ENCODE measurements at places on chromosomes 16 and 17.

GRCh38 chr17:66941249-66941648 lies 23.3 kb upstream of the CACNG4 start:
- no peak for DNase-seq

DNA sequence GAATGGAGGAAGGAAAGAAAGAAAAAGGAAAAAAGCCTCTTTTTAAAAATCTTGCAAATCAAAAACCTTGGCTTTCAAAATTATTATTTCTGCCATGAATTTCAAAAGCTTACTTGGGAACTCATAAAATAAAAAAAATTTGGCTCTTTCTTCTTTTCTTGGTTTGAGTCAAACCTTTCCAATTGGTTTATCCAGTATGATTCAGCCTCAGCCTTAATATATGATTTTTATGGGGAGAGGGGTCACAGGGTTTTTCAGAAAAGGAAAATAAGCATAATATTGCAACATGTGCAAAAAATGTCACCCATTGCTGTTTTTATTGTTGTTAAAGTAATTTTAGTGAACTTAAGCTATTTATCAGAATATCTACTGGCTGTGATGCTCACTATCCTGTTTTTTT lies 31.2 kb upstream of the HAPSTR1 start:
- no peak for DNase-seq

GRCh38 chr17:55677446-55677845 lies 45.2 kb downstream of the TMEM100 start:
- DNase-seq = no peak

GRCh38 chr17:55582897-55583296 lies 71.6 kb upstream of the SMIM36 start:
- DNase-seq = no peak

GRCh38 chr16:14509055-14509454 lies 121.0 kb downstream of the PARN start:
- DNase-seq = no peak

- no peak for DNase-seq
Measured at GRCh38 chr17:47762728-47763127, 29.7 kb downstream of the TBX21 start.

DNA sequence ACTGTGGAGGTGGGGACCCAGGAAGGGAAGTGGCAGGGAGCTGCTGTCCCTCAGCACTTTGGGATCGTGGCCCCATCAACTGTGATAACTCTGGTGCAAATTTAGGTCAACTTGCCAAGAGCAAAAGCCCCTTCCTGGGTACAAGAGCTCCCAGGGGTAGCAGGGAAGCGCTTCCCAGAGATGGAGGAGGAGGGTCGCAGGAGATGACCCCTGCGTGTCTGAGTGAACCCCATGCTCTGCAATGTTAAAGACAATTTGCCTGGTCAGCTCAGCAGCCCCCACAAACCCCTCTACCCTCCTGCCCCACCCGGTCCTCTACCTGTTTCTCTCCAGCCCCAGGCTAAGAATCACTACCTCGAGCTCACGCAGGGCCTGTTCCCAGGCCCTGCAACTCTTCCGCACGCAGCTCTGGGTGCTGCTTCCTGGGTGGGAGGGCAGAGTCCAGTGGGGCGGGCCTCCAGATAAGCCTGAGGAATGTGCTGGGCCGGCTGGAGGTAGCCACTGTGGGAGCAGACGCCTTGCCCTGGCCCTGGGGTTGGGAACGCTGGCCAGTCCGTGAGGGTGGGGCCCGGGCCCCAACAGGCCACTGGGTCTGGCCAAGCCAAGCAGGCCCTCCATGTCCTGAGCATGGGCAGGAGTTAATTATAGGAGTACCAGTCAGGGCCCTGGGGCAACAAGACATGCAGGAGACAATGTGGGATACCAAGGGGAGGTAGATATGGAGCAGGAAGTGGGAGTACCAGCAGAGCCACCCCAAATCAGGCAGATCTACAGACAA lies 6.1 kb downstream of the DOK4 start:
- DNase-seq = no peak

GRCh38 chr16:79623824-79624223 lies 23.3 kb upstream of the MAF start:
- DNase-seq = no peak

DNA sequence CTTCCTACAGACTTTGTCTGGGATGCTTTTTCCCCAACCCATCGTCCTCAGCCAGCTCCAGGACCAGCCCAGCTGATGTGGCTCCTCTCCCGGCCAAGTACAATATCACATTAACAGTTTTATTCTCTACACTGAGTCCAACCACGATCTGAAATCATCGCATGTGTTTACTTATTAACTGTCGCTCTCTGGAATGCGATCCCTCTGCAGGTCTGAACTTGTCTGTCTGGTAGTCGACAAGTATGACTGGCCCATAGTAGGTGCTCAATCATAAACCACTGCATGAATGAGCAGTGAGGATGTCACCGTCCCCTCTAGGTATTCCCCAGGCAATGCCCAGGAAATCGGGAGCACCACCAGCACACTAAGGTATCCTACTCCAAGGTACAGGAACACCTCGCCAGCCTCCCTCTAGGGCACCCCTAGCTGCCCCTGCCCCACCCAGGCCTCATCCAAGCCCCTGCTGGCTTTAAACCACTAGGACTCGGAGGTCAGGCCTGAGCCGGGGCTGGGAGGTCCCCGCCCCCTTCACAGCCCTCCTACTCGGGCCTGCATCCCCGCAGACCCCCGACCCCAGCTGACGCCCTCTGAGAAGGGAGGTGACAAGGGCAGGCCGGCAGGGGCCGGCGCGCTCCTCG lies 27.7 kb downstream of the RTN4RL1 start:
- no peak for DNase-seq

DNA sequence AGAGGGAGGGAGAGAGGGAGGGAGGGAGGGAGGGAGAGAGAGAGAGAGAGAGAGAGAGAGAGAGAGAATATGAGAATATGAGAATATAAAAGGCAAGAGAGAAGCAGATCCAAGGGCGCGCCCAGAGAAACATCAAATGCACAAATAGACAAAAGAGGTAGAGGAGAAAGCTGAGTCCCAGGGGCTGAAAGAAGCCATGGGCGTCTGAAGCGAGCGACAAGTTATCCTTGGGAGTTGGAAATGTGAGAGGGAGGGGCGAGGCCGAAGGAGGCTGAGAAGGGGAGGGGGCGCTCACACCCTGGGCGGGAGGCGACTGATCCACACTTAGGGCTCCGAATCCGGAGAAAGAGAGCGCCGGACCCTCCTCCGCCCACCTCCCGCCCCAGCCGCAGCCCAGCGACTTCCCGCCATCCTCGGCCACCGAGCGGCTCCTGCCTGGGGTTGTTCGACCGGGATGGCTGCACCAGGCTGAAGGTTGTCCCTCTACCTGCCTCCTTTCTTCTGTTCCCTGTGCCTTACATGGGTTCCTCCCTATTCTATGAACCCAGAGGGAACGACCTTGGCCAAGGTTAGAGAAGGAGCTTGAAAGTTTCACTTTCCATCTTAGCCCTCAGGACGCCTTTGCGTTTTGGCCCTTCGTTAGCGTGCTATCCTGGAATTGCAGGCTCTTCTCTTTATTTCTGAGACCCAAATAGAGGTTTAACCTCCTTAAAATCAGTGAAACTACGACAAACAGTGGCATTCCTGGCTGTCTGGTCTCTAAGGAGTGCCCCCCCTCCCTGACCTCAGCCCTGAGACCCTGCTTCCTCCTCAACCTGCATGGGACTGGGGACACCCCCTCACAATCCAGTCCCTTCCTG lies 21.2 kb upstream of the HOXB9 start:
- no peak for DNase-seq

DNA sequence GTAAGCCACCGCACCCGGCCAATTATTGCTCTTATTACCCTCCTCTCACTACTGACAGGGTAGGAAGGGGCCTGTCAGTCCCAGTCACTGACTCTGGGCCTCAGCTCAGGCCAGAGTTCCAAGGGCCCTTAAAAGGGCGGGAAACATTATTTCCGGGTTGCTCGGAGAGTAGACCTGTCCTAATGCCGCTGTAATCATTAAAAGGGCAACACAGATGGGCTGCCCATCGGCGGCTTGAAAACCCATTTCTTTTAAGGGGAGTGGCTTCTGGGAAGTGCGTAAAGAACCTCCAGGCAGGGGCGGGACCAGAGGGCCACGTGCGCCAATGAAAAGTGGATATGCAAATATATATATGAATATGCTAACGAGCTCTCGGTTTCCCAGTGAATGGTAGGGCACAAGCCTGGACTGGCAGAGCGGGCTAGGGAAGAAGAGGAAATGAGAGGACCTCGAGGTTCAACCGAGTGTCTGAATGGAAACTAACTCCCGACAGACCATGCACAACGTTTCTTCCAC lies 26.6 kb downstream of the PIPOX start:
- no peak for DNase-seq
